ENCODE measurements at places on chromosomes 11 and 22.
A peak's percentile ranks its signal among the peaks of the same experiment; 100 is the strongest.

DNA sequence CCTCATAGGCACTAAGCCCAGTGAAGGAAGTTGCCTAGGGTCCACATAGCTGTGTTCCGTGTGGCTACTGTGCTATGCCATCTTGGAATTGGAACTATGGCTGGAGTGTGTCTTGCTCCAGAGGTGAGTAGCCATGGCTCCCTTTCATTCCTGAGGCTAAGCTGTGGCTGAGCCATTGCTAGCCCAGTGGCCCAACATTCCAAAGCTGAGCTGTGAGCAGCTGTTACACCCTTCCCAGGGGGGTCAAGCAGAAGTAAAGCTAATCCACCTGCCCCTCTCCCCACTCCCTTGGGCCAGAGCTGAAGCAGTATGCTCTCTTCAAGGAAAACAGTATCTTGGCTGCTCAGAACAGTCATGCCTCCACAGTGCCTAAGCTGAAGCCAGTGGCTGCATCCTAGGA is 51.1 kb downstream of the USP35 start:
- DNase-seq: no peak

DNA sequence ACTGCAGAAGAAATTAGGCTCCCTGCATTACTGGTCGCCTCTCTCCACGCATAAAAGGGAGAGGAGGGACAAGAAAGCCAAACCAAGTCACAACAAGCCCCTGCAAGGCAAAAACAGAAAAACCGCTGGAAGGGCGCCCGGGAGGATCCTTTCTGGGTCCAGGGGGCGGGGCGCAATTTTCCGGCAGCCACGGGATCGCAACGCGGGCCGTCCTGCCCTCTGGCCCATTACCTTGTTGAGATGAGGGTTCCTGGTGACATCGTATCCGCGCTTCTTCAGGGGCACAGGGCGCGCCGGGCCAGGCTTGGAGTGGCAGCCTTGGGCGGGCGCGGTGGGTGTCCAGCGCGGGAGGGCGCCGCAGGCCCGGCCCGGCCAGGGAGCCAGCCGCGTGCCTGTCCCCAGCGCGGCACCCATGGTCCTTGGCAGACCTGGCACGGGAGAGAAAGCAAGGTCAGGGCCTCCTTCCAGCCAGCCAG is 847 bp downstream of the ME3 start:
- DNase-seq: no peak

- DNase-seq: no peak
Measured at GRCh38 chr22:31800065-31800464, 46.2 kb downstream of the DEPDC5 start.

- DNase-seq: no peak
Measured at GRCh38 chr11:125408311-125408711, 87.8 kb downstream of the FEZ1 start.

- peak; percentile 91 for DNase-seq
Measured at GRCh38 chr22:50481440-50482106, at the start of gene ADM2. ADM2 (plus strand) TSS chr22:50481543; CDS start chr22:50481848, 305 bp downstream.

GRCh38 chr11:17513853-17514252 is 30.4 kb downstream of the USH1C start:
- DNase-seq: no peak

DNA sequence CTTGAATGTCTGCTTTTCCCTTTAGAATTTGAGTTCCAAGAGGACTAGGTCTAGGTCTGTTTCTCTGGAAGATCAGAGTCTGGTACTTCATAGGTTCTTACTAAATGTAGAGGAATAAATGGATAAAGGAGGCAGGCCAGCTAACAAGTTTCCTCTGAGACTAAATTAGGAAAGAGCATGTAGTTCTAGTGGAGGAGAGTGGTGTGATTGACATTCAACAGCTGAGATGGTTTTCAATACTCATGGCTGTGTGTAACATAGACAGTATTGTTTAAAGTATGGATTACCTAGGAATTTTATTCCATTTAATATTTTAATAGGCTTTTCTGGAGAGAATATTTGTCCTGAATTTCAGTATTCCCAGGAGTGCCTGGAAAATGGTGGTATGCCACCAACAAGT is 364.7 kb downstream of the METTL15 start:
- DNase-seq: no peak

- DNase-seq: peak; percentile 43
Measured at GRCh38 chr11:44133335-44133946, 38.0 kb downstream of the EXT2 start.

DNA sequence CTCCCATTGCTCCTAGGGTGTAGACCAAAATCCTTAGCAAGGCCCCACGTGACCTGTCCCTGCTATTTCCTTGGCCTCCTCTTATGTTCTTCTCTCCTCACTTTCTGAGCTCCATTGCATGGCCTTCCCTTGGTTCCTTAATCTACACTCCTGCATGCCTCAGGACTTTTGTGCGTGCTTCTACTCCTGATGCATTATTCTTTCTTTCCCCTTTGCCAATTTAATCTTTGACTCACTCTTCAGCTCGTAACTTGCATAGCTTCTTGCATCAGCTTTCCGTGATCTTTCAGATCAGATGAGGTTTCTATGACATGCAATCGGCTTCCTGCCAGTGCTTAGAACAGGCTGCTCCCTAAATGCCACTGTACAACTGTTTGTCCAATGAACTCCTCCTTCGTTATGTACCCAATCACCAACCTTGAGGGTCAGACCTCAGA is 261.6 kb upstream of the CADM1 start:
- DNase-seq: no peak

- no peak for DNase-seq
Measured at GRCh38 chr22:39453765-39454378, 2.9 kb upstream of the MGAT3 start.

Data from SK-N-SH (cell line).